Cerebellum (tissue), 4 donors: ENCODE measurements at places on chromosomes 13 and 19. TPM values are rescaled to one million over a fixed set of nuclear protein-coding genes. Genes with fewer than 3 reads are reported as not detected.

Gene ZNF841
- total RNA-seq, result 41.6 TPM

Gene CATSPERD
- total RNA-seq, result 0.27 TPM

Gene ATP8B3
- 0.27 TPM for total RNA-seq

Gene FUT2
- total RNA-seq, result 0.18 TPM

Gene DPF1
- 16.6 TPM for total RNA-seq

Gene GJA3
- total RNA-seq, result 0.27 TPM

Gene TUBA3C
- total RNA-seq, result not detected

Gene IGFL1
- not detected for total RNA-seq

Gene UBE2L5
- total RNA-seq, result 0.64 TPM

Gene AKT1S1
- total RNA-seq, result 4.2 TPM

Gene NUP62
- 18.1 TPM for total RNA-seq
